ENCODE measurements at places on chromosomes 11 and 22.

GRCh38 chr11:112548641-112549040 is 288.0 kb upstream of the PLET1 start:
- no peaks in the 10 kb centered on the region for H3K36me3 ChIP-seq
- no peak overlapping the region for H3K4me3 ChIP-seq
- no peaks in the 10 kb centered on the region for H3K27me3 ChIP-seq
- no peak overlapping the region for H3K27ac ChIP-seq

DNA sequence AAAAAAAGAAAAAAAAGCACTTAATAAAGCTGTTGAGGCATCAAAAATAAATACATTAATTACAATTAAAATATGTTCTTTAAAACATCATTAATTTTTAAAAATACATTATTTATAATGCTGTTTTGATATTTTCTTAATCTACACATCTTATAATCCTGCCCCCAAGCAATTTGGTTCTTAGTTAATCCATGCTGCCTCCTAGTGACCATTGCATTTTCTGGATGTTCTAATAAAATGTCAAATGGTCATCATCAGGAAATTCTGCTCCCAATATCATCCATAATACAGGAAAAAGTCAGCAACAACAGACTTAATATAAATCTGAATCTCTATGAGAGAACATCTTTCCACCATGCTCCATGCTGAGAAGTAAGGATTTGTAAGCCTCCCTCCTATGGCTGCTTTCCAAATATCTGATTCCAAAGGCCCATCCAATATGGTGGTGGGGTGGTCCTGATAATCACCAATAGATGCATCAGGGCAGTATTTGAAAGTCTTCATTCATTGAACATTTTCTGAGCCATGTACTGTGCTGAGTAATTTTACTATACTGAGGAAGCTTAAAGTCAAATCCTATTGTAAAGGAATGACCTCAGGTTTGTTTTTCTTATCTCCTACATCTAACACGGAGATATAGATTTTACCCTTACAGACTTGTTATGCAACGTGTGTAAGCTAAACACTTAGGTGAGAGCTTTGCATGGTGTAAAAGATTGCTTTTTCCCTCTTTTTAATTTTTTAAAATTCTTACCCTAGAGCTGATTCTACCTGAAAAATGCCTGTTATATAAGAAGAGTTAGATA is 124.7 kb upstream of the BMAL1 start:
- H3K27ac ChIP-seq = no peak overlapping the region
- H3K4me1 ChIP-seq = no peaks in the 10 kb centered on the region
- H3K36me3 ChIP-seq = no peaks in the 10 kb centered on the region
- no peak for DNase-seq
- no peak overlapping the region for H3K4me3 ChIP-seq
- H3K27me3 ChIP-seq = no peaks in the 10 kb centered on the region

- H3K27me3 ChIP-seq = no peaks in the 10 kb centered on the region
- H3K36me3 ChIP-seq = no peaks in the 10 kb centered on the region
- no peak for DNase-seq
- H3K4me3 ChIP-seq = no peak overlapping the region
Observed at GRCh38 chr11:69575296-69576068, 65.5 kb upstream of the CCND1 start.

- H3K27me3 ChIP-seq = no peaks in the 10 kb centered on the region
- peak overlapping the region; percentile 61 for H3K4me3 ChIP-seq
- peak; percentile 75 for DNase-seq
- no peaks in the 10 kb centered on the region for H3K36me3 ChIP-seq
- peaks cover 39% of the 10 kb centered on the region for H3K4me1 ChIP-seq
- H3K27ac ChIP-seq = peak overlapping the region; percentile 88
Observed at GRCh38 chr22:19962909-19963806, 21.5 kb upstream of the TXNRD2 start.

DNA sequence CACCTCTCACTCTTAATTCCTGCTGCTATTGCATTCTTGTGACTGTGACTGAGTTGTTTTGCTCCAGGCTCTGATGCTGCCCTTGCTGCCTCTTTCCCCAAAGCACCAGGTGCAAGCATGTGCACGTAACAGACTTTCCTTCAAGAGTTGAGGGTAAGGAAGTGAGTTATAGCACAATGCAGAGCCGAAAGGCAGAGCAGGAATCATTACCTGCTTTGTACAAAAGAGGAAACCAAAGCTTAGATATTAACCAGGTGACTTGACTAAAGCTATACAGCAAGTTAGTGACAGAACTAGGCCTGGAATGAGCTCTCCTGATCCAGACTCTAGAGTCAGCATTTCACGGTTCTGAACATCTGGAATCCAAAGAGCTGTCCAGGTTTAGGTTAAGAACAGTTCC is 33.6 kb downstream of the NEU3 start:
- peaks cover 4% of the 10 kb centered on the region for H3K27me3 ChIP-seq
- DNase-seq = no peak
- H3K4me1 ChIP-seq = no peaks in the 10 kb centered on the region
- peaks cover 31% of the 10 kb centered on the region for H3K36me3 ChIP-seq

DNA sequence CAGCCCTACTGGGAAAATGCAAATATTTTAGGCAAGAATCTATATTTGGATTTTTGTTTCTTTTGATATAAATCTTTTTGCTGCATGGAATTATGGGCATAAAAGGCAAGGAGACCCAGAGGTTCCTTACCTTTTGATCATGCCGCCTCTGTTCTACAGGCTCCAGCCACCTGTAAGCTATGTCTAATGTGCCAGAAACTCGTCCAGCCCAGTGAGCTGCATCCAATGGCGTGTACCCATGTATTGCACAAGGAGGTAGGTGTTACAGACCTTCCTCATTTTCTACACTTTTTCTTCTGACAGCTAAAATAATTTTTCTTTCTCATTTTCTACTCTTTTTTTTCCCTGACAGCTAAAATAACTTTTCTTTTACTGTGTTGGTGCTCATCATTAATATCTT is 8.2 kb upstream of the BACE1-AS start:
- no peaks in the 10 kb centered on the region for H3K4me1 ChIP-seq
- no peak for DNase-seq
- H3K27me3 ChIP-seq = no peaks in the 10 kb centered on the region
- no peak overlapping the region for H3K4me3 ChIP-seq
- H3K27ac ChIP-seq = no peak overlapping the region

DNA sequence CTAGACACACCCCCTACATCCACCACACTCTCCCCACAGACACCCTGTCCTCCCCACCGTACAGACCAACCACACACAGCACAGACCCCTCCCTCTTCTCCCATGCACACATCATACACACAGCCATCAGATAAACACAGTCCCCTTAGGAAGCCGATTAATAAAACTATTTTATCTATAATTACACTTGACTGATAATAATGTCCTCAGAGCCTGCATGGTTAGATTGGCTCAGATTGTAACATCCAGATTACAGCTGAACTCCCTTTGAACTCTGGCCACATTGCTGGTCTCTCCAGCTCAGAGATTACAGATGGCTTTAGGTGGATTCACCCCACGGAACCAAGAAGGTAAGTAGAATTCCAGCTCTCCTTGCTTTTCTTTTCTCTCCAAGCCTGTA is 9.5 kb upstream of the ELF5 start:
- no peak overlapping the region for H3K27ac ChIP-seq
- no peak overlapping the region for H3K4me3 ChIP-seq
- H3K4me1 ChIP-seq = no peaks in the 10 kb centered on the region

DNA sequence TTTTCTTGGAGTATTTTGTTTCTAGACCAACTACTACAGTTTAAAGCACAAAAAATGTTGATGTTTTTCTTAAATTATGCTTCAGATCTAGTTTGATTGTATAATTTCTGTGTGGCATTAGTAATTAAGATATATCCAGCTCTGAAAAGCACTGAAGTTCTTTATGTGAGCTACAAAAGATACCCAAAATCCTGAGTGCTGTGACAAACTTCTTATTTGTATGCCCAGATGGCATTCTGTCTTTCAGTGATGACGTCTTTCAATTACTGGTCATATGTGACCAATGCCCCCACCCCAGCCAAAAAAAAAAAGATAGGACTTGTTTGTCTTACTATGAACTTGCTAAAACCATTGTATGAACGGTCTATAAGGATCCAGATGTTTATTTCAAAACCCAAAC is 51.3 kb downstream of the BIRC2 start:
- no peaks in the 10 kb centered on the region for H3K27me3 ChIP-seq
- peaks cover 34% of the 10 kb centered on the region for H3K36me3 ChIP-seq
- H3K4me3 ChIP-seq = no peak overlapping the region
- H3K27ac ChIP-seq = no peak overlapping the region
- DNase-seq = no peak

DNA sequence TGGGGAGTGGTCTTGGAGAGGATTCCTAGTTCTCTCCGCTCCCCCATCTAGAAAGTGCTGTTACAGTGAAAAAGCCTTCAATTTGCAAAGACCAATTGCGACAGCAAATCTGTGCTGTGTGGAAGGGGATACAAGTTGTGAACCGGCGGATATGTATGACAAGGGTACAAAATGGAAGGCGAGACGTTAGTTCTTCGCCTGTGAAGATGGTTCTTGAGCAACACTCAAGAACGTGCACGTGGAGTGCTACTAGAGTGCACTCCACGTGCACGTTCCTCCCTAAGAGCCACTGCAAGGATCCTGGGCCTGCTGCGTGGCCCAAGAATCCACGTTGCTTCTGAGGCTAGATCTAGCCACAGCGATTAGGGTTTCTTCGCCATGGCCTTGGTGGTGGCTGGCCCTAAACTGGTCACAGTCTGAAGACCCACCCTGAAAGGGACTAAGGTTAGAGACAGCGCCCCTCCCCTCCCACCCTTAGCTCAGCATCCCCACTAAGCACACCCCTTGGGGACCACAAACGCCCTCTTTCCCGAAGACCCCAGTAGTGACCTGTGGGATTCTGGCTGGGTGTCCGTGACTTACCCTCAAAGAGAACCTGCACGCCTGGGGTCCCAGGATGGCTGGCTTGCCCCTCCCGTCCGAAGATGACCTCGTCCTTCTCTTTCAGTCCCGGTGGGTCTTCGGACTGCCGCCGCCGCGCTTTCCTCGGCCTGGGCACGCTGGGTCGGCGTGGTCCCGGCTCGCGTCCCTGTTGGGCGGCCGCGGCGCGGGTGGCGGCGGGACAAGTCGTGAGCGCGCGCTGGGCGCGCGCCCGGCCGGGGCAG is 519 bp upstream of the PDE3B start:
- H3K27ac ChIP-seq = no peak overlapping the region
- no peaks in the 10 kb centered on the region for H3K36me3 ChIP-seq
- no peak for DNase-seq
- H3K4me1 ChIP-seq = peaks cover 27% of the 10 kb centered on the region

GRCh38 chr11:41459465-41460401 is at the start of gene LRRC4C:
LRRC4C (minus strand) TSS chr11:41459652.
- no peak for DNase-seq
- peaks cover 3% of the 10 kb centered on the region for H3K36me3 ChIP-seq
- peak within 1 kb of the TSS; percentile 53 for H3K27ac ChIP-seq

GRCh38 chr11:99739464-99740089 is 718.8 kb downstream of the CNTN5 start:
- DNase-seq = no peak
- H3K27me3 ChIP-seq = no peaks in the 10 kb centered on the region
- no peak overlapping the region for H3K4me3 ChIP-seq
- H3K36me3 ChIP-seq = no peaks in the 10 kb centered on the region
- no peaks in the 10 kb centered on the region for H3K4me1 ChIP-seq

DNA sequence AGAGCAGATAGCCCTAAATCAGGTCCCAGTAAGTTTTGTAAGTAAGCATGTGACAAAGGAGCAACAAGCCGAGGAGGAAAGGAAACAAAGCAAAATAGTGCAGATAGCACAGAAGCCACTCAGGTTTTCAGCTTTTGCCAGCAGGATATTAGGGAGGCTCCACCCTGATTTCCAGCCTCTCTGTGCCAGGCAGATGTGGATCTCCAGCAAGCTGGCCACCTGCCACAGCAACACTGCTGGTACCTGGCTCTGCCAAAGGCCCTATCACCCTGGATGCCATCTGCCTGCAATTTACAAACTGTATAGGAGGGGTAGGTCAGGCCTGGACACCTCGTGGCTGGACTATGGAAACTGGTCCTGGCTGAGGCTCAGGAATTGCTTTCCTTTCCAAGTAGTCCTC is 12.2 kb upstream of the NNMT start:
- no peaks in the 10 kb centered on the region for H3K36me3 ChIP-seq
- peaks cover 13% of the 10 kb centered on the region for H3K4me1 ChIP-seq
- H3K27ac ChIP-seq = no peak overlapping the region
- no peaks in the 10 kb centered on the region for H3K27me3 ChIP-seq

GRCh38 chr11:118953265-118953664 is 2.8 kb upstream of the UPK2 start:
- H3K27ac ChIP-seq = no peak overlapping the region
- peak; percentile 73 for DNase-seq
- H3K4me3 ChIP-seq = no peak overlapping the region
- no peaks in the 10 kb centered on the region for H3K36me3 ChIP-seq
- peaks cover 14% of the 10 kb centered on the region for H3K4me1 ChIP-seq
- peaks cover 21% of the 10 kb centered on the region for H3K27me3 ChIP-seq

GRCh38 chr11:44532809-44533208 is 32.7 kb upstream of the CD82 start:
- no peak for DNase-seq
- peaks cover 14% of the 10 kb centered on the region for H3K4me1 ChIP-seq
- H3K36me3 ChIP-seq = no peaks in the 10 kb centered on the region
- H3K27ac ChIP-seq = no peak overlapping the region
- no peak overlapping the region for H3K4me3 ChIP-seq
- peaks cover 2% of the 10 kb centered on the region for H3K27me3 ChIP-seq

- DNase-seq = peak; percentile 58
- peaks cover 17% of the 10 kb centered on the region for H3K27me3 ChIP-seq
- H3K4me3 ChIP-seq = peak overlapping the region; percentile 56
- peak overlapping the region; percentile 54 for H3K27ac ChIP-seq
- peaks cover 9% of the 10 kb centered on the region for H3K4me1 ChIP-seq
Observed at GRCh38 chr22:49838771-49839717, 11.4 kb upstream of the BRD1 start.

DNA sequence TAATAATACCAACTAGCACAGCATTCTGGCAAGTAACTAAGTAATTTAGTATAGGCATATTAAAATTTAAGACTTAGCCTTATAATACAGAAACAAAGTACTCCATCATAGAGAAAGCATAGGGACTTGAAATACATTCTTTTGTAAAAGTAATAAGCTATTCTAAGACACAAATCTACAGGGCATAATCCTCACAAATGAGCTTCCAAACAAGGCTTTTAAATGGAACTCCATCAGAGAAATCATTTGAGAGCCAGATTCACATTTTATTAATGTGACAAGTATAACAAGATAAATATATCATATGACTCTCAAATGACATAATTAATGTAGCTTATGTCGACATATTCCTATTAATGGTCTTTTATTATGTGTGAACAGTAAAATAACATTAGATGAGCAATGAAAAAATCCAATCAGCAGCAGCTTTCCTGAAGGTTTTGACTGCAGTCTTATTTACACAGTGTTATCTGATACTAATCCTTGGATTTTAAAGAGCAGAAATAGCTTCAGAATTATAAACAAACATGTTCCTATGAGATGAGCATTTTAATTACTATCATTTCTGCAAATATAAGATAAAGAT is 241.4 kb downstream of the TTC28 start:
- no peaks in the 10 kb centered on the region for H3K36me3 ChIP-seq
- H3K4me1 ChIP-seq = peaks cover 7% of the 10 kb centered on the region
- no peak for DNase-seq
- no peaks in the 10 kb centered on the region for H3K27me3 ChIP-seq

DNA sequence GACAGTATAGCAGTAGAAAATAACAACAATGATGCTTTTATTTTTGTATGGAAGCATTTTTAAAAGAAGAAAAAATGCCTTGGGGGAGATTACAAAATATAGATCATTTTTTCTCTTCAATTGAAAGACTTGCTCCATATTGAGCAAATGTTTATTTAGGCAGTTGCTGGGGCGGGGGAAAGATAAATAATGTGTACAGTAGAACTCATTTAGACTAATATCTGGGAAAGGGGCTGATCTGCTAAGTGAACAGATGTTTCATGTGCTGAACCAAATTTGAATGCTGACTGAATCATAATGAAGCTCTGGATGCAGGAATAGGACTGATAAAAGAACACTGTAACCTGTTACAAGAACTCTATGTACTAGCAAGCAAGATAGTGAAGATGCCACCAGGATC is 457.1 kb upstream of the TENM4 start:
- no peak overlapping the region for H3K27ac ChIP-seq
- no peak overlapping the region for H3K4me3 ChIP-seq
- no peaks in the 10 kb centered on the region for H3K36me3 ChIP-seq
- no peak for DNase-seq
- H3K4me1 ChIP-seq = peaks cover 9% of the 10 kb centered on the region
